ENCODE measurements at places on chromosomes 16 and 17.
A peak's percentile ranks its signal among the peaks of the same experiment; 100 is the strongest.

- DNase-seq: peak; percentile 94
Measured at GRCh38 chr17:64682261-64683181, 20.4 kb upstream of the SMURF2 start.

DNA sequence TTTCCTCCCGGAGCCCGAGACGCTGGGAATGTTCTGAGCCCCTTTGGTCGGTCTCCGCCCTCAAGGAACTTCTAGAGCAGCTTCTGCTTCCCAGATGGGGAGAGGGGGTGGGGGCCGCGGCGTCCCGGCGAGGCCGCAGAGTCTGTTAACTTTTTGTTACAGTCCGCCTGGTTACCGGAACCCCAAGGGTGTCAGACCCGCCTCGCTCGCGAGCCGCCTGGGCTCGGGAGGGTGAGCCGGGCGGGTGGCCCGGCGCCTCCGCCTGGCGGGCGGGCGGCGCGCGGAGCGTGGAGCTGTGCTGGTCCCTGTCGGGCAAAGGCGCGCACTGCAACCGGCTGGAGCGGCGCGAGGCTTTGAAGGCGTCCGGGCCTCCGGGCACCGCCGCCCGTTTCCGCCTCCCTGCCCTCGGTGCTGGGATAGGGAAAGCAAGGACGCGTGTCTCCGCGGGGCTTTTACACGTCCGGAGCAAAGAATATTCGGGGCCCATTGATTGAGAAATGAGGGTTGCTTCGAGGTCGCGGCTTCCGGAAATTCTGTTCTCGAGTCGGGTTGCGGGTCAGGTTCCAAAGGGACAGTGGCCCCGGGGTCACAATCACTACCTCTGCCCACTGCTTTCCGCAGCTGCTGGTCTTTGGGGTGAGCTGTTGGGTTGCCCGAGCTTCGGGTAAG is 1.7 kb downstream of the HS3ST3B1 start:
- DNase-seq: peak; percentile 86

GRCh38 chr17:17573912-17574311 is 17.6 kb downstream of the PEMT start:
- DNase-seq: no peak

- no peak for DNase-seq
Measured at GRCh38 chr17:28953444-28954118, 2.3 kb upstream of the PHF12 start.

- no peak for DNase-seq
Measured at GRCh38 chr17:80927791-80928216, 63.8 kb upstream of the CHMP6 start.

DNA sequence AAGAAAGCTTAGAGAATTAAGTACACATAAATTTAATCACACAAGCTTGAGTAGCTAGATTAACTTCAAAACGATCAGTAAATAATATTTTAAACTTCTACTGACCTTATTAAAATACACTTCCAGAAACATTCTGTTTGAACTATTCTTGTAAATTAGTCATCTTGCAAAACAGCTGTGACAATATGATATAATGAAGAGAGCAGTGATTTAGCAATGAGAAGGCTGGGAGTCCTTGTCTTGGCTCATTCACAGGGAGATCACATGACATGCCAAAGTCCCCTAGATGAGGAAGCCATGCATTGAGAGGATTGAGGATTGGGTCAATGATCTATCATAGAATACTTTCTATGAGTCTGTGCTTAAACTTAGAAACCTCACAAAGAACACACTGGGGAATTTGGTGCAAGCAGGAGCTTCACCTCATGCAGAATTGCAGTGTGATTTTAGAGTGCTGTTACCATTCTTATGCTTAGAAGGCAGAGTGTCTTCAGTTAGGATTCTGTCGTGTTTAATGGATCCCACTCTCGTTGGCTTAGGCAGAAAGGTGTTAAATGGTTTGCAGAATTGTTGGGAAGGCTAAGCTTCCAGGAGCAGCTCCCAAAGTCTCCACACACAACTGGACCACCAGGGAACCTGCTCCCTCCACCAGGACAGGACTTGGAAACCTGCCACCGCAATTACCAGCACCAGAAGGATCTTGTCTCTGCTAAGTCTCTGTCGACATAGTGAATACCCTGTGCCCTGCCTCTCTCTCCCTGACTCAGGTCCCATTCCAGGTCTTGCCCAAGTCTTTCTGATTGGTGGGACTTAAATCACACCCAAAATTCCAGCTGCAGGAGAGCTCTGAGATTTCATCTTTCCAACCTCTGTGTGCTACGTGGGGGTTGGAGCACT is 87.1 kb downstream of the USP22 start:
- DNase-seq: peak; percentile 28

DNA sequence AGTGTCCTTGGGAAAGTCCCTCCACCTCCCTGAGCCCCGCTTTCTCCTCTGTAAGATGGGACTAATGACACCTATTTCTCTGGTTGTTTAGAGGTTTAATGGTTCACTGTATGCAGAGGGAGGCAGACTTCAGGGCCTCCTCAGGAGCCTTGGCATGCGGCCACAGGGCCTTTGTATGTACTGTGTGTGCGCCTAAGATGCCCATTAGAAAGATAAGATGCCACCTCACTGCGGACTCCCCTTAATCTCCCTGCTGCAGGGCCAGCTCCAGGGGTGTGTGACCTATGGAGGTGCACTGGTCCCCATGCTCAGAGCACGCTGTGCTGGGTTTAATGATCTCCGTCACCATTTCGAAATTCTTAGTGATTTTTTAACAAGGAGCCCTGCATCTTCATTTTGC is 59.3 kb downstream of the TMEM235 start:
- no peak for DNase-seq

DNA sequence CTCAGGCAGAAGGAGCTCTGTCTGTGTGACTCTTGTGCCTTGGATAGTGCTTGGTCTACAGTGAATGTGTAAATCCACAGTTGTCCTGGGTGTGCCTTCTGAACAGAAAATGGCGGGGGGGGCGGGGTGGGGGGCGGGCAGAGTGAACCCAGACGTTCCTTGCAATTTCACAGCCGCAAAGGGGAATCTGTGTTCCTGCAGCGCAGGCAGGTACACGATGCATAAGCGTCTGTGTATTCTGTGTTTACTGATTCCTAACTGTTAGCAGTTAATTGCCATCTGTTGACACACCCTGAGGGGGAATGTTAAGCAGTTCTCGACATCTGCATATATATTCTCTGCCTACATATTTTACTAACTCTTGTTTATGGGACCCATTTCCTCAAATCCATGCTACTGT is 123.5 kb upstream of the ZFHX3 start:
- no peak for DNase-seq

GRCh38 chr17:3510090-3510489 is 34.3 kb downstream of the ASPA start:
- DNase-seq: no peak

GRCh38 chr17:31527606-31528005 is 136.1 kb downstream of the RAB11FIP4 start:
- DNase-seq: no peak

- DNase-seq: peak; percentile 95
Measured at GRCh38 chr17:71792966-71793365, 327.9 kb upstream of the SOX9 start.

- DNase-seq: no peak
Measured at GRCh38 chr17:42361781-42362186, 26.5 kb downstream of the STAT3 start.

DNA sequence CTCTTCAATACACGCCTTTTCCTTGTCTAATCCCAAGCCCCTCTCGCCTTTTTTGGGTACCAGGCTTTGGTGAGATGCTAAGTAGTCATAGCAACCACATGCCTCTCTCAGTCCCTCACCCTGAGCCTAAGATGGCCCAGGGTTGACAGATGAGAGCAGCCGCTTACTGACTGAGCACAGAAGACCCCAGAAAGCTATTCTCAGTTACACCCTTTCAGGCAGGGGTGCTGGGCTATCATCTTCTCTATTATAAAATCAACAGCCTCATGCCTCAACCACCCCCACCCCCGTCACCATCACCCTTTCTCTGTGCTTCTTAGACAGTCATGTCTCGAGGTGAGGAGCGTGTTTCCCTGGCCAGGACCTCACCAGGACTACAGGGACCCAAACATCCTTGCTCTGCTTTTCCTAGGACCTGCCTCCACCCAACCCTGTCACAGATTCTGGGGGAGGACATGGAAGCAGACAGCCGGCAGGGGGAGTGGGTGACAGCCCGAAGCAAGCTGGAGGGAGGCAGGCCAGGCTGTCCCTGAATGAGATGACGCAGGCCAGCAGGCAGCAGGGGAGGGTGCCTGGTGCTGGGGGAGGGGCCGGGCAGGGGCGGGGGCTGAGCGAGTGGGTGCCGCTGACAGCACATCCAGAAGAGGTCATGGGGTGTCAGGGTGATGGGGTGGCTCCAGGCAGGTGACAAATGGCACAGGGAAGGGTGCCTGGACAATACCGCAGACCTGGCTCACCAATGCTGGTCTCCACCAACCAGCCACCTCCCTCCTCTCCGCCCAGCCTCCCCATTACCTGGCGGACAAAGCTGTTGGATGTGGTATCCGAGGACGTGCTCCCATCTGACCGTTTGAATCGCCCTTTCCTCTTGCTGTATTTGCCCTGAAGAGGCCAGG is 3.1 kb downstream of the CACNB1 start:
- DNase-seq: peak; percentile 58

- peak; percentile 57 for DNase-seq
Measured at GRCh38 chr17:19364699-19365498, 2.4 kb upstream of the B9D1 start.

DNA sequence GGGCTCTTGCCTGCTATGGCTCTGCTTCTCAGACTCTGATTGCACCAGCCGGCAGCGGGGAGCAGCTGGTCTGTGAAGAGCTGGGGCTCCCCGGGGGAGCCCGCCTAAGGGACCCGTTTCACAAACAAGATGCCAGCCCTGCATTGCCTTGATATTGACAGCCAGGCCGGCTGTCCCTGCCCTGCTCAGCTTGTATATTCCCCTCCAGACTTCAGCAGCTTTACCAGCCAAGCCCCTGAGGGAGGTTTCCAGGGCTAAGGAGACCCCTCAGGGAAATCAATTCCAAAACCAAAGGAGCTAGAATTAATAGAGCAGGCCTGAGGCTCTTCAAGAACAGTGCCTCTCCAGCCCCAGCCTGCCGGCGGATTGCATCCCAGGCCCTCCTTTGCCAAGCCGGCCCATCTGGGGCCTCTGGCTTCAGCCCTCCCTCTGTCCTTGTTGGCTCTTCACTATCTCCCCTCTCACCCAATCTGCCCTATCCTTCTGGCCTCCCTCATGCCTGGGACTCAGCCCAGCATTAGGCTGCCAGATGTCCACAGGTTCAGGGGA is 5.7 kb downstream of the CALB2 start:
- DNase-seq: no peak

- no peak for DNase-seq
Measured at GRCh38 chr16:83348991-83349390, 458.8 kb upstream of the HSBP1 start.

- DNase-seq: no peak
Measured at GRCh38 chr16:88354229-88355092, 28.3 kb upstream of the ZNF469 start.

GRCh38 chr17:55383771-55384642 is 37.6 kb downstream of the MMD start:
- no peak for DNase-seq

DNA sequence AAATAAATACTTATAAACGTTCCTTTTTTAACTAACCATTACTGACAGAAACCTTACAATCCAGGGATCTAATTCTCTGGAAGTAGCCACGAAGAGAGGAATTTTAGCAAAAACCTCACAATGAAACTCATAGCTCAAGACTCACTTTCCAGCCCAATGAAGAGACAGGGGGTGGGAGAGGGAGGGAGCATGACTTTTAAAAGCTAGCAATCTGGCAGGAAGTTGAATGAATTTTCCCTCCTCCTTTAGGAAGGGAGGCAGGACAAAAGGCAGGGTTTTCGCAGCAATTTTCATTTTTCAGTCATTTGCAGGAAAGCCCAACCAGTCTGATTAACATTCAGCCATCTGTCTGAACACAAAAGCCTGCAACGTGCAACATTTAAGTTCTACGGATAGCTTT is 381.5 kb upstream of the PSMD7 start:
- DNase-seq: no peak

DNA sequence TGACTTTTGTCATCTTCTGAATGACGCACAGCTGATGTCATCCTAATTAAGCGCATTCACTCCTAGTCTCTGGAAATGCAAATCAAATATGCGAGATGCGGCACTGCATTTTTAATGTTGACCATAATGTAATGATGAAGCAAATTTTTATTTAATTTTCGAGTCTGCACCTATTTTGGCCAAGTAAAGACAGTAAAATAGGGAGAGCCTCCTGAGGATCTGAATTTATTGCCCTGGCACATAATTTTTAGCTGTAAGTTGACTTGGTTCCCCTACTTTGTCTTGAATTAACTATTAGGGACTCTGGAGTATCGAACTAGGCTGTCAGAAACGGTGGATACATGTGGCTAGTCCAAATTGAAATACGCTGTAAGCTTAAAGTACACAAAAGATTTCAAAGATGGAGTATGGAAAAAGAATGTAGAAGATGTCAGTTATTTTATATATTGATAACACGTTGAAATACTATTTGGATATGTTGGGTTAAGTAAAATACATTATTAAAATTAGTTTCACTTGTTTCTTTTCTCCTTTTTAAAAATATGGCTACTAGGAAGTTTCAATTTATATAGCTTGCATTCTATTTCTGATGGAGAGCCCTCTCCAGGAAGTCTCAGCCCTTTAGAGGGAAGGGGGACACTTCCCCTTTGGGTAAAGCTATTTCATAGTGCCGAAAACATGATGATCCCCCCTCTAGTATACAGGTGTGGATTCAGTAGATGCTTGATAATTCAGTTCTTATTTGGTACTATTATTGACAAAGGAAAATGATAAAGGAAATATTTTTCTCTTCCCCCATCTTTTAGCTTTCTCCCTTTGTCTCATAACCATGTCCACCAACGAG is 991 bp downstream of the KPNA2 start:
- peak; percentile 66 for DNase-seq

GRCh38 chr16:69618307-69618706 is 52.5 kb downstream of the NFAT5 start:
- no peak for DNase-seq

DNA sequence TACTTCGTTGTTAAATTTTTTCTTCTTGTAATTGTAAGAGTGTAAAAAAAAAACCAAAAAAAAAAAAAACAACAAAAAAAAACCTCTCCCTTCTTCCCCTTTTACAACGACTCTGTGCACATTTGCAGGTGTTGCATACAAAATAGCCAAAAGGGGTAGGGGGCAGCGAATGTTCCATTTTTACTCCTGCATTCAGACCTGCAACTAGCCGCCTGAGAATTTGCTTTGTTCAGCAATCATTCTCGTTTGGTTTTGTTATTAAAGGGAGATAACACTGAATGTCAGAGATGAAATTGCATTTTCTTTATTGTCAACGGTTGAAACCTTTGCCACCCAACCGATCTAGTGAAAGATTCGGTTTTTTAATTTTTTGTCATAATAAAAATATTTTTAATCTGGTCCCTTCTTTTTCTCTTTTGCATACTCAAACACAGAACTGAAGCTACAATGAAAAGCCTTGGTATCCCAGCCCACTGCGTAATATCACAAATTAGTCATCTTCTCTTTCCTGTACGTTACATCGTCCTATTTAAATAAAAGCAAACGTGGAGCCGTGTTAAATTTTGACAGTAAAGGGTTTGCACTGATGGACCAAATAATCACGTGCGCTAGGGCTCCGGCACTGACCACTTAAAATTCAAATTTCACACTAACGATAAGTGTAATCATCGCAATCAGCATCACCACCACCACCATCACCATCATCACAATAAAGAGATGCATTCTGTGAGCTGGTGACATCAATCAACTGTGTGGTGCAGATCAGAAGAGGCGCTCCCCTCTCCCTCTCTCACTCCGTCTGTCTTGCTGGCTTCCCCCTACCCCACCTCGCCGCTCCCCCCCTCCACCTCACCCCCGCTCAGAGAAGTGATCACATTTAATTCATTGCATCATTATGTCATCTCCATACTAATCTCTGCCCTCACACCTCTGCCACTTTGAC is 406.2 kb upstream of the PSMD7 start:
- peak; percentile 52 for DNase-seq

Measured in fibroblast of lung (primary cell).